Spinal cord (tissue), 10 donors: ENCODE measurements at places on chromosomes 1 and 21. TPM values are rescaled to one million over a fixed set of nuclear protein-coding genes. Genes with fewer than 3 reads are reported as not detected.
A peak's percentile ranks its signal among the peaks of the same experiment; 100 is the strongest.

DNA sequence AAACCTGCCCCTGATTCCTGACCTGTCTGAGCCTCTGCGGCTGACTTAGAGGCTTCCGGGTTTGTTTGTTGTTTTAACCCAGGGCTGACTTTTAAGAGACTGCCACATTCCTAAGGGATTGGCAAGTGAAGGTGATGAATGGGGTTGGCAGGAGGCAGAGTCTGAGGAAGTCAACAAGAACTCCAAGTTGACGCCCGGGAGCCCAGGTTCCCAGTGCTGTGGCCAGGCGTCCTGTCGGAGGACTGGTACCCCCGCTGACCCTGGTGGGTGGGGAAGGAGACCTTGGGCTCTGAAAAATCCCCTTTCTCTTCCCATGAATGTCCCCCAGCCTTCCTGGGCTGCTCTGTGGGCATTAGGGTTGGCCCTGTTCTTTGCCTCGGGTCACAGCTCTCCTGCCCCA lies 19.7 kb upstream of the EPS8L3 start:
- no peak for DNase-seq
- no peak overlapping the region for H3K4me3 ChIP-seq
- H3K4me1 ChIP-seq = peaks cover 16% of the 10 kb centered on the region
- H3K27me3 ChIP-seq = no peaks in the 10 kb centered on the region

DNA sequence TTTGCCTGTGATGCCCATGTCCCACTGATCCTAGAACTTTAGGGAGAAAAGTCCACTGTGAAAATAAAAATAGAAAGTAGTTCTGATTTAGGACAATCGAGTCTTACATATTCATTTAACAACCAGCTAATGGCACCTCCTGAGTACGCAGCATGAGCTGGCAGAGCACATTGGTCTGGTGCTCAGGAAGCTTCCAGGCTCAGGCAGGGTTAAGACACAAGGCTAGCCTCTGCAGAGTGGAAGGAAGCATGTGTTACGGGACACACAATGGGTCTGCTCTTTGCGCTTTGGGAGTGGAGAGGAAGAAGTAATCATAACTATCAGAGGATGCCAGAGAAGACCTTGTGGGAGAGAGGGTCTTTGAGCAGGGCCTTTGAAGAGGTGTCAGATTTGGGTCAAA lies 4.2 kb upstream of the KLHDC8A start:
- no peaks in the 10 kb centered on the region for H3K36me3 ChIP-seq
- H3K27me3 ChIP-seq = no peaks in the 10 kb centered on the region
- H3K4me1 ChIP-seq = peaks cover 24% of the 10 kb centered on the region
- H3K4me3 ChIP-seq = no peak overlapping the region
- DNase-seq = no peak

DNA sequence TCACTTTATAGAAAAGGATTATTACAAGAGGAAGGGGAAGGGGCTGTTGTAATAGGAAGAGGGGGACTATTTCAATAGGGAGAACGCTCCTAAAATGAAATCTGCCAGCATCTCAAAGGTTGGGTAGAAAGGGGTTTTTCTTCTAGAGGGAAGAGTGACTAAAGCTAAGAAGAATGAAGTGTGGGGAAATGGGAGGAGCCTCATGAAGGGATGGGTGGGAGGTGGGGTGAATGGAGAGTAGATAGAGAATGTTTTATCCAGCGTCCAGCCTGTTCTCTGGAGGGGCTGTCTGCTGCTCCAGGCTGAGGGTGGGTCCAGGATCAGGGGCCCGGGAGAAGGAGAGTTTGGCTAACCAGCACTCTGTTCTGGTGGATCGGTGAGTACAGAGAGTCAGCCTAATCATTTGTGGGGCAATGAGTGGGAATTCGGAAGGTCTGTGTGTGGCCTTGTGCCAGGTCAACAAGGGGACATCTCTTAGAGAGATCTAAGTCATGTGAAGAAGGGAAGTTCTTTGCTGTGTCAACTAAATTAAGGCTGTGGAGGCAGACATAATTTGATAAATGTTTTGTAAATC lies 25.2 kb downstream of the VN1R5 start:
- no peaks in the 10 kb centered on the region for H3K36me3 ChIP-seq
- H3K27me3 ChIP-seq = no peaks in the 10 kb centered on the region
- no peak overlapping the region for H3K4me3 ChIP-seq
- H3K27ac ChIP-seq = no peak overlapping the region
- no peak for DNase-seq

- no peak overlapping the region for H3K27ac ChIP-seq
- H3K4me1 ChIP-seq = no peaks in the 10 kb centered on the region
- no peak overlapping the region for H3K4me3 ChIP-seq
- no peak for DNase-seq
These were observed 504.7 kb downstream of the NUF2 start for GRCh38 chr1:163826500-163826899.

- H3K27me3 ChIP-seq = no peaks in the 10 kb centered on the region
- no peak for DNase-seq
- peaks cover 21% of the 10 kb centered on the region for H3K4me1 ChIP-seq
- H3K27ac ChIP-seq = no peak overlapping the region
These were observed 51.3 kb downstream of the UMODL1 start for GRCh38 chr21:42122398-42122797.

DNA sequence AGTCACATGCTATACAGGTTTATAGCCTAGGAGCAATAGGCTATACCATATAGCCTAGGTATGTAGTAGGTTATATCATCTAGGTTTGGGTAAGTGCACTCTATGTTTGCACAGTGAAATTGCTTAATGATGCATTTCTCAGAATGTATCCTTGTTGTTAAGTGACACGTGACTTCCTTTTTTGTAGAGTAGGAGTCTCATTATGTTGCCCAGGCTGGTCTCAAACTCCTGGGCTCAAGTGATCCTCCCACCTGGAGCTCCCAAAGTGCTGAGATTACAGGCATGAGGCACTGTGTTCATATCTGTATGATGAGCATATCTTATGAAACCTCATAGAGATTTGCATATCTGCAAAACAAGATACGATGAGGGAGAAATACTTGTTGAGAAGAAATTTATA lies 13.8 kb upstream of the ABCB10 start:
- no peak for DNase-seq
- H3K4me1 ChIP-seq = no peaks in the 10 kb centered on the region
- H3K27me3 ChIP-seq = no peaks in the 10 kb centered on the region
- no peak overlapping the region for H3K27ac ChIP-seq
- no peak overlapping the region for H3K4me3 ChIP-seq
- H3K36me3 ChIP-seq = no peaks in the 10 kb centered on the region

- no peak for DNase-seq
- no peaks in the 10 kb centered on the region for H3K4me1 ChIP-seq
- no peaks in the 10 kb centered on the region for H3K27me3 ChIP-seq
- H3K27ac ChIP-seq = no peak overlapping the region
- no peaks in the 10 kb centered on the region for H3K36me3 ChIP-seq
- no peak overlapping the region for H3K4me3 ChIP-seq
These were observed 44.0 kb downstream of the OMA1 start for GRCh38 chr1:58502519-58502918.

- H3K4me3 ChIP-seq = no peak overlapping the region
- no peaks in the 10 kb centered on the region for H3K27me3 ChIP-seq
- no peak overlapping the region for H3K27ac ChIP-seq
- no peak for DNase-seq
These were observed 1432.2 kb downstream of the MRPL39 start for GRCh38 chr21:24175106-24175505.

GRCh38 chr21:15192243-15192642 lies 127.4 kb upstream of the NRIP1 start:
- H3K4me3 ChIP-seq = no peak overlapping the region
- no peak overlapping the region for H3K27ac ChIP-seq
- H3K27me3 ChIP-seq = no peaks in the 10 kb centered on the region
- H3K4me1 ChIP-seq = no peaks in the 10 kb centered on the region

- H3K27me3 ChIP-seq = no peaks in the 10 kb centered on the region
- H3K36me3 ChIP-seq = peaks cover 3% of the 10 kb centered on the region
- no peak overlapping the region for H3K27ac ChIP-seq
- no peak overlapping the region for H3K4me3 ChIP-seq
- DNase-seq = no peak
These were observed 1.6 kb upstream of the ZNF124 start for GRCh38 chr1:247173431-247173830.

GRCh38 chr1:67729872-67730271 lies 44.9 kb downstream of the GADD45A start:
- DNase-seq = no peak
- peaks cover 5% of the 10 kb centered on the region for H3K4me1 ChIP-seq
- H3K27ac ChIP-seq = no peak overlapping the region
- H3K4me3 ChIP-seq = no peak overlapping the region

DNA sequence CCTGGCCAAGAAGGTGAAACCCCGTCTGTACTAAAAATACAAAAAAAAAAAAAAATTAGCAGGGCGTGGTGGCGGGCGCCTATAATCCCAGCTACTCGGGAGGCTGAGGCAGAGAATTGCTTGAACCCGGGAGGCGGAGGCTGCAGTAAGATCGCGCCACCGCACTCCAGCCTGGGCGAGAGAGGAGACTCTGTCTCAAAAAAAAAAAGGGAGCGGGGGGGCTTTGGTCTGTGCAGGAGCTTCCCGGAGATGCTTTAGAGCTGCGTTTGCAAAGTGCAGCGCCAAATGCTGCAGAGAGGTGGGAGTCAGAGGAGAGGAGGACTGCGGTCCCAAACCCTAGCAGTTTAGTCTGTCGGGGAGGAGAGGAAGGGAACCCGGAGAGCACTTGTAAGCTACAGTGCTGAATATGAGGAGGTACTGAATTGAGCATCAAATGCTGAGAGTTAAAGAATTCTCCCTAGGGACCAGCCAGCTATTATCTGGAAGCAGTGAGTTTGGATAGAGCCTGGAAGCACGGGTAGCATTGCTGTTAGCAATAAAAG lies 569 bp downstream of the FALEC start:
- peak overlapping the region; percentile 87 for H3K4me3 ChIP-seq
- no peaks in the 10 kb centered on the region for H3K27me3 ChIP-seq
- H3K4me1 ChIP-seq = peaks cover 20% of the 10 kb centered on the region

GRCh38 chr1:204174958-204175357 lies 8.8 kb upstream of the REN start:
- no peaks in the 10 kb centered on the region for H3K4me1 ChIP-seq
- no peaks in the 10 kb centered on the region for H3K36me3 ChIP-seq

- H3K27me3 ChIP-seq = no peaks in the 10 kb centered on the region
- peak overlapping the region; percentile 95 for H3K4me3 ChIP-seq
- DNase-seq = no peak
- peaks cover 10% of the 10 kb centered on the region for H3K36me3 ChIP-seq
- peaks cover 11% of the 10 kb centered on the region for H3K4me1 ChIP-seq
- peak overlapping the region; percentile 97 for H3K27ac ChIP-seq
These were observed 2.3 kb downstream of the ANP32E start for GRCh38 chr1:150233359-150234308.

GRCh38 chr1:61570191-61570590 lies 154.8 kb downstream of the TM2D1 start:
- H3K27ac ChIP-seq = no peak overlapping the region
- no peak overlapping the region for H3K4me3 ChIP-seq
- H3K36me3 ChIP-seq = no peaks in the 10 kb centered on the region
- H3K4me1 ChIP-seq = no peaks in the 10 kb centered on the region
- DNase-seq = no peak

GRCh38 chr1:51296383-51297357 lies 33.7 kb downstream of the TTC39A start:
- no peaks in the 10 kb centered on the region for H3K27me3 ChIP-seq
- peak; percentile 92 for DNase-seq
- H3K27ac ChIP-seq = no peak overlapping the region
- peak overlapping the region; percentile 46 for H3K4me3 ChIP-seq

DNA sequence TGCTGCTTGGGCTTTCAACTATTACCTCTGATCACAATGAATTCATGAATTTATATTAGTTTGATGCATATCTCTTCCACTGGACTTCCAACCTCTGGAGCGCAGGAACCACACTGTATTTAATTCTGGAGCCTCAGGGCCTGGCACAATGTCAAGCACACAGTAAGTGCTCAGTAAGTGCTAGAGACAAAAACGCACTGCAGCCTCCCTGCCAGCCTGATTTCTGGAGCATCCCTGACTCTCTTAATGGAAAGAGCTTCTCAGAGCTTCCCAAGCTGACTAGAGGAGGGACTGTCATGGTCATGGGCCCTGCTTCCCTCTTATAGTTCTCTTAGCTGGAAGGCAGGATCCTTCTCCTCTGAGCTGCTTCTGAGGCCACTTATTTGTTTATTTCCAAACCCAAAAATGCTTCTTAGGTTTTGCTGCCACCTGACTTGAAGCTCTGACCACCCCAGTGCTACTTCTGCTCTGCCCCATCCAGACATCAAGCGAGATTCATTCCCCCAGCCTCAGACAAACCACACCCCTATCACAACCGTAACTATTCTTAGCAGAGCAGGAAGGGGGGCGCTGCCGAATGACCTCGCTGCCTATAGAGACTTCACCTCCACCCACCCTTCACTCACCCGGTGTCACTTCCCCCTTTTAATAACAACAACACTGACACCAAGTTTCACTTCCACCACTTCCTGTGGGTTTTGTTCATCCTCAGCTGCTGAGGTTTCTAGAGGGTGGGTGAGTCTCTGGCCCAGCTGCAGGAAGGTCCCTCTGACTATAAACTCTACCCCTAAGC lies 33.6 kb downstream of the NUAK2 start:
- no peaks in the 10 kb centered on the region for H3K36me3 ChIP-seq
- H3K27me3 ChIP-seq = no peaks in the 10 kb centered on the region
- no peak overlapping the region for H3K27ac ChIP-seq
- H3K4me1 ChIP-seq = peaks cover 29% of the 10 kb centered on the region

DNA sequence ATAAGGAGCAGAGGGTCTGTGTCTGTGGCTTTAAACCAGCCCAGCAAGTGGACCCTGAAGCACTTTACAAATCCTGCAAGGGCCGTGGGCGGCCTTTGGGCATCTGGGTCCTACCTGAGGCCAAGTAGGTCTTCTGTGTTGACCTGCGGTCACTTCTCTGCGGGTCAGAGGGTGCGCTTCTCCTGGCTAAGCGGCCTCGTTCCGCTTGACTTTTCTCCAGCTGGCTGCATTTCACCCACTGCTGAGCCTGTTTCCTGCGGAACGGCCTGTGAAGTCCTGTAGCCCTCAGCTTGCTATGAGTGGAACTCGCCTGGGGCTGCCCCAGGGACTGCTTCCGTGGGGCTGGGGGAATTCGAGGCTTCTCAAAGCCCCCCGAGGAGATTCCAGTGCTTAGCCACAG lies 43.3 kb downstream of the SLC37A1 start:
- peaks cover 61% of the 10 kb centered on the region for H3K36me3 ChIP-seq
- peaks cover 4% of the 10 kb centered on the region for H3K4me1 ChIP-seq
- H3K4me3 ChIP-seq = no peak overlapping the region
- H3K27ac ChIP-seq = no peak overlapping the region

- H3K4me1 ChIP-seq = peaks cover 5% of the 10 kb centered on the region
- H3K36me3 ChIP-seq = no peaks in the 10 kb centered on the region
- H3K27me3 ChIP-seq = no peaks in the 10 kb centered on the region
These were observed 539 bp downstream of the LAMC1 start for GRCh38 chr1:183023601-183024316.

DNA sequence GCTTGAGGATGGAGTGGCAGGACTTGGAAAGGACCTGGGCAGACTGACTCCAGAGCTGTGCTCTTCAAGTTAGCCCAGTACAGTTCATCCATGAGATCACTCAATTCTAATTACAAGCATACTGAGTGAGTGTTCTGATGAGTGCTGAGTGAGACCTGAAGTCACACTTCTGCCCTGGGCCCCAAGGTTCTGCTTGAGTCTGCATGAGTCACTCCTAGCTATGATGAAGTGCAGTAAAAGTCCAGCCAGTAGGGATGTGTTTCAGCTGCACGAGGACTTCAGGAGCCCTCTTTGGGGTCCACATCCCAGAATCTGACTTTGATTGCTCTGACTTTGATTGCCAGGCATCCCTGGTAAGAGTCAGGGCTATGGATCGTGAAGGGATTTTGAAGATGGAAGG lies 35.8 kb downstream of the PLEKHA6 start:
- DNase-seq = no peak
- peaks cover 32% of the 10 kb centered on the region for H3K4me1 ChIP-seq
- H3K27ac ChIP-seq = no peak overlapping the region

The ADAMTS5 gene
- total RNA-seq = 9.8 TPM

The SMPDL3B gene
- 2.5 TPM for total RNA-seq

The OR2T29 gene
- not detected for total RNA-seq

The SMIM1 gene
- total RNA-seq = 0.99 TPM

The CD52 gene
- 1.4 TPM for total RNA-seq

The SRSF11 gene
- 198 TPM for total RNA-seq

The KCNE1 gene
- 2.2 TPM for total RNA-seq

The SAMD13 gene
- 5.7 TPM for total RNA-seq
